A549 treated with Hydrocortisone at 1 μM for 4 hours (cell line): ENCODE measurements at places on chromosomes 3 and 15. TPM values are rescaled to one million over a fixed set of nuclear protein-coding genes. Genes with fewer than 3 reads are reported as not detected.

Gene MEIS2
- total RNA-seq, result 7.3 to 12.0 TPM (median 8.5 TPM) in 5 replicates

Gene ADPRH
- total RNA-seq, result 2.8 to 3.2 TPM (median 3.0 TPM) in 5 replicates

Gene PLCH1
- 0.79 to 1.1 TPM (median 0.84 TPM) in 5 replicates for total RNA-seq

Gene DUT
- 88.8 to 113 TPM (median 110 TPM) in 5 replicates for total RNA-seq

Gene AADACL2
- not detected in 5 replicates for total RNA-seq
